T-helper 2 cell (primary cell): ENCODE measurements at places on chromosomes 7 and 10.

- DNase-seq, result no peak
Observed at GRCh38 chr7:70743531-70744325, 388.2 kb upstream of the GALNT17 start.

DNA sequence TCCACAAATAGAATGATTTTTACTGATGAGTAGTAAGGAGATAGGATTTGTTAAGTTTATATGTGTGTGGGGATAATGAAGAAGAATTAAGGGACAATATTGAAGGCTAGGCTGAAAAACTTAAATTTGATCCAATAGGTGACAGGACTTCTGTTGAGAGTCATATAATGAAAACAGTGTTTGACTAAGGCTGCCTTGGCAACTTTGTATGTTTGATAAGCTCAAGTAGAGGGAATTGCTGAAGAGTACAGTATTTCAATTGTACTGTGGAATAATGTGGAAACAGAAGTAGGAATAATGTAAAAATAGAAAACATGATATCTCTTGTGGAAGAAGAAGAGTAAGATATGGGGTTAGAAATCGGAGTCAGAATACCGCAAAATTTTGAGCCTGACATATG lies 10.5 kb downstream of the R3HCC1L start:
- no peak for DNase-seq

DNA sequence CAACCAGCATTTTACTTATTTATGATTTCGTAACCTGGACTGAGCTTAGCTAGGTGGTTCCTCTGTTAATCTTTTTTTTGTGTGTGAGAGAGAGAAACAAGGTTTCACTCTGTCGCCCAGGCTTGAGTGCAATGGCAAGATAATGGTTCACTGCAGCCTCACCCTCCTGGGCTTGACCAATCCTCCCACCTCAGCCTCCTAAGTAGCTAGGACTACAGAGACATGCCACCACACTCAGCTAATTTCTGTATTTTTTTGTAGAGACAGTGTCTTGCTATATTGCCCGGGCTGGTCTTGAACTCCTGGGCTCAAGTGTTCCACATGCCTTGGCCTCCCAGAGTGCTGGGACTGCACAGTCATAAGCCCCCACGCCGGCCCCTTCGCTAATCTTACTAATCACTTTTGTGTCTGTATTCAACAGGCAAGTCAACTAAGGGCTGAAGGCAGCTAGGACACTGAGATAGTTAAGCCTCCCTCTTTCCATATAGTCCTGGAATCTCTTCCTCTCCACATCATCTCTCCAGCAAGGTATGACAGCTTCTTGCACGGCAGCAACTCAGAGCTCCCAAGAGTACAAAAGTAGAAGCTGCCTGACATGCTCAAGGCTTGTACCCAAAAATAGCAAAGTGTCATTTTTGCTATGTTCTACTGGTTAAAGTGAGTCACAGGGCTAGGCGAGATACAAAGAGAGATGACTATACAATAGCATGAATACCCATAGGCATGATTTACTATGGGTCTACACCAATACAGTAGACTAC lies 11.3 kb downstream of the KMT2C start:
- no peak for DNase-seq

DNA sequence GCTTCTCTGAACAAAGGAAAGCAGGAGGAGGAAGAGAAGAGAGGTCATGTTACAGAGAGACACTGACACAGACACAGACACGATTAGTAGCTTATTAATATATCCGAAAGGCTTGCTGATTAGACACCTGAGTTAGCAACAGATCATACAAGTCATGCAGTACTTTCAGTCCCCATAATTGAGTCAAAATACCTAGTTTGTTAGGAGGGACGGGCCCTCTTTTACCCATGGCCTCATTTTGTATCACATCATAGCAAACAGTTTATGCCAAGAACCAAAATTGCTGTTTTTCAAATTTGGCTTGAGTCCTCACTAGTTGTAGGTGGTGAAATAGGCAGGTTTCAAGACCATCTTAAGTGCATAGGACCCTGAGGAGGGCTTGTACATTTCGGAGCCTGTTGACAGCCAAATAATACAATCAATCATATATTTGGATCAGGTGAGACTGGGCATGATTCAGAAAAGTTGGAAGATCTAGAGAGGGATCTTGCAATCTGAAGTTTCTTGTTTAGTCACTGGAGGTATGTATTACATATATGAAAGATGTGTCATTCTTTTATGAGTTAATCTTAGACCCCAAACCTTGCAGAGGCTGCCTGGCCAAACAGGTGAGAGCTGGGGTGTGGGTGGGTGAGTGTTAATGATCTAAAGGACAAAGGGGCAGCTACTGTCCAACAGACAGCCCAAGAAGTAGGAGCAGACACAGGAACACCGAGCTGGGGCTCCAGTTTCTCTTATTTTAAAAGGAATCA lies 65.4 kb downstream of the PRPF18 start:
- no peak for DNase-seq

GRCh38 chr10:110364531-110364937 lies 59.8 kb upstream of the SMNDC1 start:
- no peak for DNase-seq

DNA sequence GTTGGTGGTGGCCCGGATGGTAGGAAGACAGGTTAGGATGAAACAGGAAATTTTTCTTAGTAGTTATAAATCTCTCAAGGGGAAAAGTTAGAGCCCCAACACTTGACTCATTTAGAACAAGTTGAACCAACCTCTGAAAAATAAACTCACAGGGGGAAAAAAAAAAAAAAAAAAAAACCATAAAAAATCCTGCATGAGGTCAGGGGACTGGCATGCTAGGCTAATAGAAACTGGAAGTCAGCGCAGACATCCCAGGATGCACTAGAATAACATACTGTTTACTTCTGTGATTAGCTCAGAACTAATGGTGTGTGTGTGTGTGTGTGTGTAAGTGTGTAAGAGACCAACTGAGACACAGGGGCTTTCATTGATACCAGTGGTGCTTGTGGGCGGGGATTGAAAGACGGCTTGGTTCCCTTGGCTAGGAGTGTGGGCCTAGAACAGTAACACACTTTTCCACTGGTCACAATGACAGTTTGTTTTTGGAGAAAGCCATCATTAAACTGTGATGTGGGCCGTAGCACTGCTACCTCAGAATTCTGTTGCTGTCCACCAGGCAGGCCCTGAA lies 491.6 kb upstream of the GALNT17 start:
- no peak for DNase-seq

- DNase-seq, result no peak
Observed at GRCh38 chr7:98728555-98728954, 111.5 kb downstream of the NPTX2 start.

GRCh38 chr10:30233186-30233959 lies 115.7 kb downstream of the MTPAP start:
- DNase-seq, result no peak

GRCh38 chr10:12984165-12984747 lies 17.3 kb downstream of the CCDC3 start:
- peak; percentile 23 for DNase-seq

- no peak for DNase-seq
Observed at GRCh38 chr7:8365499-8366110, 67.8 kb upstream of the NXPH1 start.

GRCh38 chr10:71718165-71718698 lies 1.3 kb downstream of the C10orf105 start:
- DNase-seq, result no peak

DNA sequence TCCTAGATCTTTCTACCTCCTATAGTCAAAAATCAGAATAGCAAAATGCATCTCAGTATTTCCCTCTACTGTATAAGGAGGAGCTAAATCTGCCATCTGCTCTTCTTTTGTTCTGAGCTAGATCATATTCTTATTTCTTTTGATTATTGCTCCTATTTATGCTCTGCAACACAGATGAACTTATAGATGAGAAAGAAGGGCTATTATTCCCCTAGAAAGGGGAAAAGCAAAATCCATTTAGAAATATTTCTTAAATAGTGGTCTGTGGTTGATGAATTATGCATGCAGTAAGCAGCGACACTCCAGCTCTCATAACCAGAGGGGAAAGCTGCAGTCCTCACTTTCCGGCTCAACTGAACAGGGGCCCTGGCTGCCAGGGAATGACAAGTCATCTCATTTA lies 207.3 kb upstream of the SORCS1 start:
- no peak for DNase-seq

- peak; percentile 85 for DNase-seq
Observed at GRCh38 chr10:74898201-74898976, 72.0 kb downstream of the KAT6B start.

GRCh38 chr10:83272666-83273434 lies 866.5 kb upstream of the GHITM start:
- no peak for DNase-seq
